ENCODE measurements at places on chromosomes 3 and 15. TPM values are rescaled to one million over a fixed set of nuclear protein-coding genes. Genes with fewer than 3 reads are reported as not detected.

- DNase-seq: no peak
These were observed 154.6 kb upstream of the COL8A1 start for GRCh38 chr3:99483841-99484240.

DNA sequence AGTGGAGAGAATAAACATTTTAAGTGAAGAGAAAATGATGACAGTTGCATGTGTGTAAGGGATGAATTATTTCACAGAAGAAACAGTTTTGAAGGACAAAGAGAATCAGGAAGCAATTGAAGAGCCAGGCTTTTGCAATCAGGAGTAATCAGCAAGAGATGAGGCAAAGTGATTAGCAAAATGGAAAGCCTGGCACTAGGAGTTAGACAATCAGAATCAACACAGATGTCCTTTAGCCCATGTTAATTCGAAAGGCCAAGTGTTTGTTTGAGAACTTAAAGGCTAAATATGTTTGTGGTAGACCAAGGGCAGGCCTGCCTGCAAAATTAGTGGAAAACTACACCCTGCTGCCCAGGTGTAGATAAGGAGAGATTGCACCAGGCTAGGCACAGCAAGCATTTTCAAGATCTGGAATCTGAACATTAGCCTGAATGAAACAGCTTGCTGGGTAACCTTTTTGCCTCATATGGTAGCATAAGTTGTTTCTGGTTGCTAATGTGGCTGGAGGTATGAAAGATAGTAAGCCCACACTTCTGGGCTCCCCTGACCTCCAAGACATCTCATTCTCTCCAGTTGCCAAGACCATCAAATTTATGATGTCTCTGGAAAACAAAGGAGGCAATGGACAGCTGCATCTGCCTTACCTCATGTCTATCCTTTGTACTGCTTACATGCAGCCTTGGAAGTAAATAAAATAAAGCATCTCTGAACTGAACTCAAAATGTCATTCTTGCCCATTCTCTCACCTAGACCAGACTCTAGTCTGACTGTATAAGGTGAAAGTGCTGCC is 22.0 kb upstream of the LEKR1 start:
- DNase-seq: no peak

ZDHHC3 gene
- 65.8 TPM for total RNA-seq

GRCh38 chr3:152817400-152817799 is 17.5 kb upstream of the P2RY1 start:
- no peak for DNase-seq

DNA sequence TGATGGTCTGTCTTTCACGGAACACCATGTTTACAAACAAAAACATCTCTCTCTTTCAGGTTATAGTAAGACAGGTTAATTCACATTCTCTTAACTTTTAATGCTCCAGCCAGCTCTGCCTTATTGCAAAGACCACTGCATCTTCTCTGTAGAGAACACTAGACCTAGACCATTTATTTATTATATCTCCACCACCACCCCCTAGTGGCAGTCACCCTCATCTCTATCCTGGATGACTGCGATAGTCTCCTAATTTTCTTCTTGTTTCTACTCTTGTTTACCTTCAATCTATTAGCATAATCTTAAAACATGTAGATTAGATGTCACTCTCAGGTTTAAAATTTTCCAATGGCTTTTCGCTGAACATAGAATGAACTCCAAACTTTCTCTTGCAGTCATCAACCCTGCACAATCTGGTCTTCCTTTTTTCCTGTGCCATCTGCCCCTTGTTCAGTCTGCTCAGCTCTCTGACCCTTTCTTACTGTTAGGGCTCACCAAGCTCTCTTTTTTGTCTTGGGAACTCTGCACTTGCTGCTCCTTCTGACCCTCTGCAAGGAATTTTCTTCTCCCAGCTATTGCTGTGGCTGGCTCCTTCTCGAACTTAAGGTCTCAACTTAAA is 155.6 kb downstream of the SQOR start:
- DNase-seq: no peak

DNA sequence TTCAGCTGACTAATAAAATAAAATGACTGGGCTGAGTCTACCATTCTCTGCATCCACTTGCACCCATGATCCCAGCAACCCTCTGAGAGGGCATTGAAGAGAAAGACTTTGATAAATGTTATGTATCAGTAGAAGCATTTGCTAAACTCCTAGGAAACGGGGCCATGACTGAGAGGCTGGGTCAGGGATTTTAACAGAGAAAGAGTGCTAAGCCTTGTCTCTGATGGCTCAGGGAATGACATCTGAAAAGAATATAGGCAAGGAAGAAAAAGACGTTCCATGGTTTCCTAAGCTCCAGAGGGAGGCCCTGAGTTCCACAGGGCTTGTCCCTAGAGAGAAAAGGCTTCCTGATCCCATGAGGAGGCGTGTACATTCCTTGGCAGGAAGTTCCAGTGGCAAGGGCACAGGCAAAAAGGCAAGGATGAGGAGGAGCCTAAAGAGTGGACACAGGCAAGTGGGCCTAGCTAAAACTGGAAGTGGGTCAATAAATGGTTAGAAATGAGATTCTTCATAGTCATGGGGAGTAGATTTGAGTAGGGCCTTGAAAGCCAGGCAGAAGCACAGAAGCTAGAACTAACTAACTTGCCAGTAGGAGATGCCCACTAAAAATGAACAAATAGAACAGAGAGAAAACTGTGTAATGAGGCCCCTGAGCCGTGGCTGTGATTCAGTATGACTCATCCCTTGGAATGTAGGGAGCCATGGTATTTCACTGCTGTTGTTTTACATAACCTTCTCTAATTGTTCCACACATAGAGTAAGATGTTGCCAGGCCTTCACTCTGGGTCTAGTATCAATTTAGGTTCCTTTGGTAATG is 44.9 kb upstream of the MANF start:
- peak; percentile 89 for DNase-seq

- DNase-seq: no peak
These were observed 1351.5 kb downstream of the ZPLD1 start for GRCh38 chr3:103786296-103786695.

DNA sequence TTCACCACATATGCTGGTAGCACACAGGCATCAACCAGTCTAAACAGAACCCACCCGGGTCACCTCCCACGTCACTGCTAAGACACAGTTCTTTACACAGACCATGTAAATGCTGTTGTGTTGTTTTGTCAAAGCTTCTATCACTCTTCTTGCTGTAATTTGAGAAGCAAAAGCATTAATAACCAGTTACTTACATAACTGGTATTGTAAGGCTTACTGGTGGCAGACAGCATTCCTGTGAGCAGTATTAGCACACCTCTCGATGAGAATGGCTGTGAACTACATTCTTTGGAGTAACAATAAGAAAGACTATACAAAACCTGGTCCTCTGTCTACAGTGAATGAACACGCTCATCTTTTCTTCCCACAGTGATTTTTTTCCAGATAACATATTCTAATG is 479.2 kb downstream of the LPP start:
- DNase-seq: no peak

GRCh38 chr3:128553560-128553959 is 60.6 kb upstream of the GATA2 start:
- no peak for DNase-seq

GRCh38 chr15:68199340-68199739 is 5.8 kb downstream of the CALML4 start:
- DNase-seq: no peak

DNA sequence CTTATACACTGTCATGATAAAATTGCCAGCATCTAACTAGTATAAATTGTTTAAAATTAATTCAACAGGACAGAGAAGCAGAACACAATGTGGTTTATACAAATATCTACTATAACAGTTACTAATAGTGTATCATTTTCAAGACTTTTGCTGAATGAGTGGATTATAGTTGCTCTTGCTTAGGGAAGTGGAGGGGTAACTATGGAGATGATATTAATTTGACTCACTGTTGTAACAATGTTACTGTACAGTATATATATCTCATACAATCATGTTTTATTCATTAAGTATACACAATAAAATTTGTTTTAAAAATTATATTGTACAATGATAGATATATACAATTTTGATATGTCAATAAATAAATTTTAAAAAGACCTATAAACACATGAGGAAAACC is 119.1 kb downstream of the ZPLD1 start:
- no peak for DNase-seq

DNA sequence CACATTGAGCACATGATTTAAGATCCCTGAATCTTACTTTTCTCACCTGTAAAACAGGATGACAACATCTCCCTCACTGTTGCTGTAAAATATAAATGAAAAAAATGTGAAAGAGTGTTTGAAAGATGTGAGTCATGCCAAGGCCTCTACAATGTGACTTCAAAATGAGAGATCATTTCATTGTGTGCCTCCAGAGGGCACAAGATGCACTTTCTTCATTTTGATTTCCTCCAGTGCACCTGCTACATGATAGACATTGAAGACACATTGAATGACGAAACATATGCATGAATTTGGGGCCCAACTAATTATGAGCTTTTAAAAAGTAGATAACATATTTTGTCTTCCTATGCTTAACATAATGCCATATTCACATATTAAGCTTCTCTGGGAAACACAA is 170.3 kb downstream of the MOBP start:
- peak; percentile 39 for DNase-seq
